Brain (organoid and tissue), 16 donors: ENCODE measurements at places on chromosomes 5 and 9. TPM values are rescaled to one million over a fixed set of nuclear protein-coding genes. Genes with fewer than 3 reads are reported as not detected.

The SYNPO gene
- polyA plus RNA-seq = 50.7 TPM

The DNM1 gene
- 191 TPM for polyA plus RNA-seq

GRCh38 chr9:16501141-16501540 is 369.3 kb downstream of the BNC2 start:
- DNase-seq = no peak

The SURF2 gene
- polyA plus RNA-seq = 75.0 TPM

The FAM153A gene
- polyA plus RNA-seq = 0.48 TPM

DNA sequence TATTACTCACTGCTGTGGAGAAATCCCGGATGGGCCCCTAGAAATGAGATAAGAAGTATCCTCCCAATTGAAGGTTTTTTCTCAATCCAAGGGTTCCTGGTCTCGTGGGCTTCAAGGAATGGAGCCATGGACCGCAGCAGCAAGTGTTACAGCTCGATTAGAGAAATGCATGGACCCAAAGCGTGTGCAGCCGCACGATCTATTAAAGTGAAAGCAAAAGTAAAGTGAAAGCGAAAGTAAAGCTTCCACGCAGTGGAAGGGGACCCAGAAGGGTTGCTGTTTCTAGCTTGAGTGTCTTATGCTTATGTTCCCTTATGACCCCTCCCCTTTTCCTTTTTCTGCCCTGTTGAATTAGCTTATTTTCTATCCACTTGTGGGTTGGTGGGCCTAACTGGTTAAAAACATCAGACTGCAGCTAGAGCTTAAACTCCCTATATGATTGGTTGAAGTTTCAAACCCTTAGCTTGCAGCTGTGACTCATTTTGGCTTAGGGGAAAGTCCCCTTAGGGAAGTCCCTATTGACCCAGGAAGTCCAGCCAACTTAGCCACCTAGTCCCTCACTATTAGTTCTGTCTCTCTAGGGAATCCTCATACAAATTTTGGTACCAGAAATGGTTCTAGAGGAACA is 1111.8 kb downstream of the TAF11L14 start:
- no peak for DNase-seq

DNA sequence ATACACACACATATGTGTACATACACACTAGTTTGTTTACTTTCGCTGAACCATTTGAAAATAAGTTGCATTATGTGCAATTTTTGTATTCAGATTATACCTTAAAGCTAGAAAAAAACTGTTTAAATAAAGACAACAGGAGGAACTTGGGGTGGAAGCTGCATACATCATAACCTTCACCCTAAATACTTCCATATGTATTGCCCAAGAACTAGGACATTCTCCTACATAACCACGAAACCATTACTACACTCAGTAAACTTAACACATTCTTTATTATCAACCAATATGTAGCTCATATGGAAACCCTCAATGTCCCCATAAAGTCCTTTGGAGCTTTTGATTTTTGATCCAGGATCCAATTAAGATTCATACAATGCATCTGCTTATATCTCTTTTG is 83.3 kb downstream of the GIN1 start:
- no peak for DNase-seq

GRCh38 chr5:121288781-121289180 is 562.9 kb upstream of the FTMT start:
- no peak for DNase-seq

GRCh38 chr5:171395042-171395441 is 7.4 kb downstream of the NPM1 start:
- DNase-seq = no peak
